A549 treated with Mapracorat at 1 μM for 4 hours (cell line): ENCODE measurements at places on chromosomes 4 and X. TPM values are rescaled to one million over a fixed set of nuclear protein-coding genes. Genes with fewer than 3 reads are reported as not detected.

CCDC110 gene
- total RNA-seq, result 0.34 TPM in 1 of 5 replicates, not detected in the others

JADE3 gene
- total RNA-seq, result 11.0 to 13.4 TPM (median 12.1 TPM) in 5 replicates

TGIF2LX gene
- total RNA-seq, result not detected in 5 replicates

RPA4 gene
- total RNA-seq, result 0.18 to 0.33 TPM (median 0.28 TPM) in 5 replicates

SHISA3 gene
- total RNA-seq, result not detected in 5 replicates

TMEM31 gene
- total RNA-seq, result not detected in 5 replicates

RELL1 gene
- 5.3 to 7.7 TPM (median 6.4 TPM) in 5 replicates for total RNA-seq

CDKL5 gene
- total RNA-seq, result 3.8 to 6.1 TPM (median 5.5 TPM) in 5 replicates

NPY2R gene
- total RNA-seq, result not detected in 5 replicates

CYLC1 gene
- total RNA-seq, result not detected in 5 replicates

ETDB gene
- total RNA-seq, result not detected in 5 replicates

MEPE gene
- not detected in 5 replicates for total RNA-seq

INPP4B gene
- 3.5 to 5.6 TPM (median 4.9 TPM) in 5 replicates for total RNA-seq

CITED1 gene
- 0.81 to 3.0 TPM (median 1.9 TPM) in 5 replicates for total RNA-seq

IBSP gene
- total RNA-seq, result not detected in 5 replicates
